ENCODE measurements at places on chromosomes 12 and 14. TPM values are rescaled to one million over a fixed set of nuclear protein-coding genes. Genes with fewer than 3 reads are reported as not detected.

Gene BMP4
- 0.13 TPM for total RNA-seq

- DNase-seq, result no peak
These were observed 16.2 kb downstream of the TEDC1 start for GRCh38 chr14:105507247-105507646.

Gene ACOT4
- total RNA-seq, result 0.26 TPM

GRCh38 chr12:19482036-19482435 is 42.7 kb downstream of the AEBP2 start:
- peak; percentile 16 for DNase-seq

DNA sequence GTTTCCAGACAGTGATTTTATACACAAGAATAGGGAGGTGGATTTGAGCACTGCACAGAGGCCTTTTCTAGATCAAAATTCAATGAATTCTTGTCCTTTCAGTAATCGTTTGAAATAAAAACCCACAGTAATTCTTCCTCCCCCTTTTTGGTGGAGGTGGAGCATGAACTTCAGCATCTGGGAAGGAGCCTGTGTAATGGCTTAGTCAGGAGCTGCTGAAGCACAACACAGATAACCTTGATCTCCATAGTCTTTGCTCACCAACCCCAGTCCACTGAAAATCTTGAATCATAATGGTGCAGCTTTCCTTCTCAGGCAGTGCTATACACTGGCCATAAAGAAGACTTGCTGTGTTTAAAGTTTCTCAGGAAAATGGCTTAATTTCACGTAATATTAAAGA is 6.4 kb upstream of the TBPL2 start:
- DNase-seq, result peak; percentile 90

DNA sequence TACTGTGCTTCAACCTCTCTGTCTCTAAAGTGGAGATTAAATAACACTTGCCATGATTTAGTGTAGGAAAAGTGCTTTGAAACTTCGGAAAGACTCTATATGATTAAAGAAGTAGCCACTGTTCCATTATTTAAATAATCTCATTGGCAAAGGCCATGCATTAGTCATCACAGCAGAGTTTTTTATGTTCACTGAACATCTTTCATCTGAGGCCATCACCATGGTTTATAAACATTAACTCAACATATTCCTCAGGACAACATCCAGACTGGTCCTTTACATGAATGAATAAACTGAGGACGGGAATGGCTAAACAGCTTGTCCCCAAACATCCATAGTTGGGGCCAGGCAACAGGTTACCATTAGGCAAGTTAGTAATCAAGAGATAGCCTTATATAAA is 124.6 kb upstream of the FRMD6 start:
- peak; percentile 39 for DNase-seq

DNA sequence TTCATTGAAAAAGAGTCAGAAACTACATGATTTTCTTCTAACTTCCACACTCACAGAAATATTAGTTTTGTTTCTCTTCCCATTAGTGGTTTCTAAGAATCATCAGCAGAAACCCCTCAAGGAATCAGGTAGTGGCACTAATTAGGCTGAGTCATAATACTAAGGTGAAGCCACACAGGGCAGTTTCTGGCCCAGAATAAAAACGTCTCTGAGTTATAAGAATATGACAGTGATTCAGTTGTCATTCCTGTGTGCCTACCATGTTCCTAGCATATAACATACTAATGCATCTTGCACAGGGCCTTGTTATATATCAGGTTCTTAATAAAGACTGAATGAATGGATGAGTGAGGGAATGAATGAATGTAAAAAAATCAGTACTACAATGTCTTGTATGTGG is 206.0 kb upstream of the PLEKHG7 start:
- DNase-seq, result no peak

DNA sequence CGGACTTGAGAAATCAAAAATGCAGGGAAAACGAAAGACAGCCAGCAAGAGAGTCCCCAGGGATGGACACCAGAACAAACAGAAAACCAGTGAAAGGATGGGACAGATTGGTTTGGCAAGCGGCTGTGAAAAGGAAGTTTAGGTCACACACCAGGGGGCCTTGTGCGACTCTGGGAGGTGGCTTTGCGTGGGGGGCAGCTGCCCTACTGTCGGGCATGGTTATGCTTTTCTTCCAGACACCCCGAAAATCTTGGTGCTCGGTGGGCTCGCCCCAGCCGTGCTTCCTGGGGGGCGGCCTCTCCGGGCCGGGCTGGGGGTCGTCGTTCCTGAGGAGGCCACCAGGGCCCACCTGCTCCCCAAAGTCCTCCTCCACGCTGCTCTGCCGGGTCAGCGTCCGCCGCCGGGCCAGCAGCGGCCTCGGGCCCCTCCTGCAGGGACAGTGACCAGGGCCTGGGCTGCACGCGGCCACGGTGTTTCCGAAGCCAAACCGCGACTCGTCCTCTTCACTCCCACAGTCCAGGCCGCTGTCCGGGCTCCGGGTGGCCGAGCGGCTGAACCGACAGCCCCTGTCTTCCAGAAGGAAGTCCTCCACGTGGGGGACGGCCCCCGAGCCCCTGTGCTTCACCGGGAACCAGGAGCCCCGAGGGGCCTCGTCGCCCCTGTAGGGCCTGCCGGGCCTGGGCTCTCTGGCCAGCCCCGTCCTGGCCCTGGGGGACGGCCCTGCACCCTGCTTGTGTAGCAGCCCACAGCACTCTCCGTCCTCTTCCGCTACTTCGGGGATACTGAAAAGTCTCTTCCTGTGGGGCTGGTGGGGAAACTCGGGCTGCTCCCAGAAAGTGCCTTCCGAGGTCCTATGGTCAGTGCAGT is 86.5 kb downstream of the PIWIL1 start:
- DNase-seq, result no peak

GRCh38 chr14:29865299-29865698 is 62.3 kb downstream of the PRKD1 start:
- no peak for DNase-seq

Gene RERG
- total RNA-seq, result 0.53 TPM

- DNase-seq, result peak; percentile 61
These were observed 136.8 kb upstream of the NTF3 start for GRCh38 chr12:5295151-5295550.

DNA sequence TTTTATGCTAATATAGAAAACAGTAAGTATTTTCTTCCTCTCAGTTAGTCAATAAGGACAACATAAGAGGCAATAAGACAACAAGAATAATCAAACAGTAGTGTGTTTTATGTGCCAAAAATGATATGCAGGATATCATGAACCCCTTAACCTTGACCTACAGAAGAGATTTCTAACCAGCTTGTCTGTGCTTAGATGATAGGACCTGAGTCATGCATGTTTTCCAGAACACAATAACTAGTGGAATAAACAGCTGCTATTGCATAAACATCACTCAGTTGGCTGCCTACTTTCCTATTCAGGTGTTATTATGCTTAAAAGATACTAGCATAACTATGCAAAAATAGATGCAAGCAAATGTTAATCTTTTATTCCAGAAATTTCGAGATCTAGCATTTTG is 282.5 kb downstream of the PRKD1 start:
- peak; percentile 16 for DNase-seq

Gene RPL36AL
- 337 TPM for total RNA-seq

DNA sequence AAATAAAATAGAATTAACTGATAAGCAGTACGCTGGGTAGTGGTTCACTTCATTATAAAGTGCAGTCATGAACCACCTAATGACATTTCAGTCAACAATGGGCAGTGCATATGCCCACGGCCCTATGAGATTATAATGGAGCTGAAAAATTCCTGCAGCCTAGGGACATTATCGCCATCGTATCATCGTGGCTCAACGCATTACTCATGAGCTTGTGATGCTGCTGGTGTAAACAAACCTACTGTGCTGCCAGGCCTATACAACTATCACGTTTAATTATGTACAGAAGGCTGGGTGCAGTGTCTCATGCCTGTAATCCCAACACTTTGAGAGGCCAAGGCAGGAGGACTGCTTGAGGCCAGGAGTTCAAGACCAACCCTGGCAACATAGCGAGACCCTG is 62.3 kb upstream of the TMEM263 start:
- no peak for DNase-seq

- peak; percentile 4 for DNase-seq
These were observed 230.1 kb downstream of the FOXN3 start for GRCh38 chr14:89186856-89187376.

Gene CAPZA3
- total RNA-seq, result not detected

Gene HHIPL1
- 1.2 TPM for total RNA-seq

DNA sequence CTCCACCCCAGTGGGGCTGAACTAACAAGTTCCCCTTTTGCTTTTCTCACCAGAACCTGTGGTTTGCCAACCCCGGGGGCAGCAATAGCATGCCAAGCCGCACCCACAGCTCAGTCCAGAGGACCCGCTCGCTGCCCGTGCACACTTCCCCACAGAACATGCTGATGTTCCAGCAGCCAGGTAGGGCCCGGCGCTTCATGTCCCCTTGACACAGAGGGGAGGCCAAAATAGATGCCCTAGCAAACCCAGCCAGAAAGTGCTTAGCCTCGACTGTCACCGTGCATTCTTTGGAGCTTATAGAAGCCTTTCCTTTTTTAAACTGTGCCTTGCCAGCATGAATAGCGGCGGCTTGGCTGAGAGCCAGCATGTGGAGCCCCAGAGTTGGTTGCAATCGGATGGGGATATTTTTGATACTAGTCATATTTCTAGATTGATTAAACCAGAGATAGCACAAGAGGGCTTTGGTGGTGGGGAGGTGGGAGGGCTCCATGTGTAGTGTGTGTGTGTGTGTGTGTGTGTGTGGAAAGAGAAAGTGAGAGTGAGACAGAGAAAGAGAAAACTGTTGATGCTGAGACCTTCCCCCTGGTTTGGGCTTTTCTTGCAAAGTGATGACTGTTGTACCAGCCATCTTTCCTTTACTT is 126.1 kb downstream of the GCH1 start:
- no peak for DNase-seq

DNA sequence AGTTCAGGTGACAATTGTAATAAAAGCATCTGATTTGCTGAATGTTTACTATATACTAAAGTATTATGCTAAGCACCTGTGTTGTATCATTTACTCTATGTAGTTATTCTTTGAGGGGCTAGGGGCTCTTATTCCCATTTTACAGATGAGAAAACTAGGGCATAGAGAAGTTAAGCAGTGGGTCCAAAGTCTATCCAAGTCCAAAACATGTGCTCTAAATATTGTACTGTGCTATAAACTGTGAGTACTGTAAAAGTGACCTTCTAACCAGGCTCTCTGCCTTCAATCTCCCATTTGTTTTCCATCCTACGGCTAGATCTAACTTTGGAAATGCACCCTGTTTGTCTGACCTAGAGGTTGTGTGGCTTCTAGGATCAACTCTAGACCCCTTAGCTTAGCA is 9.0 kb downstream of the ACVR1B start:
- DNase-seq, result no peak

DNA sequence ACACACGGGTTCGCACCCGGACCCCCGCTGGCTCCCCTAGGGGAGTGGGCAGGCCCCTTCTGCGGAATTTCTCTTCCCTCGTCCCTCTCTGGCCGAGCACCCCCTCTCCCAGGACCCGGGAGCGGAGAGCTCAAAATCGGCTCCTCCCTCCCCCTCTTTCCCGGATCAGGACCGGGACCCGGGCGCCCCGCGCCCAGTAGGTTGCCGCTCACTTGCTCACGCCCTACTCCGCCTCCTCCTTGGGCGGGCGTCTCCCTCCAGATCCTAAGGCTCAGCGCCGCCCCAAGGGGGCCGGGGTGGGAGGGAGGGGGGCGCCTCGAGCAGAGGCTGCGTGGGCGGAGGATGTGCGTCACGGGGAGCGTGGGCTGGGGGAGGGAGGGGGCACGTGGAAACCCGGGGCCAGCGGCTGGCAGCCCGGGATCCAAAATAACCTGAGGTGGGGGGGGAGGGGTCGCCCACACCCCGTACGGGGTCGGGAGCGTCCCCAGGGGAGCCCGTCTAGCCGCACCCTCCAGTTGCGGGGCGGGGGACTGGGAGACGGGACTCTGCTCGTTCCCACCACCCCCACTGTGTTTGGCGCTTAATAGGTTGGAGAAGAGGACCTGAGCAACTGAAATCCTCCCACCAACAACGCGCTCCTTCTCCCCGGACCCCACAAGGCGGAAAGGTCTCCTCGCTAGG is 1.8 kb upstream of the NAB2 start:
- DNase-seq, result peak; percentile 78

DNA sequence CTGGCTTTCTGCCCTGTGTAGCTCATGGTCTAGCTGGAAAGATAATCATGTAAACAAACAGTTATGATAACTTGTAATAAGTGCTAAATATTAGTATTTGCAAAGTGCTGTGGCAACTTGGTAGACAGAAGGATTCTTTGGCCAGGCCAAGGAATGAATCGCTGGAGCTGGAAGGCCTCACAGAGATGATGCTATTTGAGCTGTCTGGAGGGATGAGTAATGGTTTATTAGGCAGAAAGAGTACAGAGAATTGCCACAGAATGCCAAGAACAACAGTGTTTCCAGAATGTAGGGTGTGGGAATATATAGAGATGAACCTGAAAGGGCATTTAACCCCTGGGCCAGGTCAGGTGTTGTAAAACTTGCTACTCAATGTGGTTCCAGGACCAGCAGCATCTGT is 27.6 kb downstream of the OTX2 start:
- no peak for DNase-seq

Gene KLRC4
- not detected for total RNA-seq

Gene OR9K2
- not detected for total RNA-seq

Gene NABP2
- 25.3 TPM for total RNA-seq

GRCh38 chr14:71465316-71465715 is 466.9 kb upstream of the RGS6 start:
- no peak for DNase-seq

Gene SPX
- 6.3 TPM for total RNA-seq

DNA sequence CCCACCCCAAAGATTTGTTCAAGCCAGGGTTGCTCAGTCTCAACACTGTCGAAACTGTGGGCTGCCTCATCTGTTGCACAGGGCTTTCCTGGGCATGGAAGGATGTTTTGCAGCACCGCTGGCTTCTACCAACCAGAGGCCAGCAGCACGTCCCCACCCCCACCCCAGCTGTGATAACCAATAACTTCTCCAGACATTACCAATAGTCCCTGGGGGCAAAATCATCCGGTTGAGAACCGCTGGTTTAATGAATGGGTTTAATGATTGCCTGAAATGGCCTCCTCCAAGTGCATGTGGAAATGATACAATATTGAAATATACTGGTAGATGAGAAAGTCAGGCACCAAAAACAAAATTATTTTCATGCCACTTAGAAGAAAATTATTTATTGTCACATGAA is 44.5 kb downstream of the RIMBP2 start:
- DNase-seq, result no peak
